Stimulated activated naive CD4-positive, alpha-beta T cell (primary cell): ENCODE measurements at places on chromosomes 11 and 22.

- no peak for DNase-seq
These were observed 11.7 kb downstream of the SAA1 start for GRCh38 chr11:18277565-18278271.

- DNase-seq = no peak
These were observed 3.1 kb upstream of the TSSK2 start for GRCh38 chr22:19128009-19128401.

- peak; percentile 48 for DNase-seq
These were observed 11.1 kb downstream of the POLR3H start for GRCh38 chr22:41532908-41533825.

DNA sequence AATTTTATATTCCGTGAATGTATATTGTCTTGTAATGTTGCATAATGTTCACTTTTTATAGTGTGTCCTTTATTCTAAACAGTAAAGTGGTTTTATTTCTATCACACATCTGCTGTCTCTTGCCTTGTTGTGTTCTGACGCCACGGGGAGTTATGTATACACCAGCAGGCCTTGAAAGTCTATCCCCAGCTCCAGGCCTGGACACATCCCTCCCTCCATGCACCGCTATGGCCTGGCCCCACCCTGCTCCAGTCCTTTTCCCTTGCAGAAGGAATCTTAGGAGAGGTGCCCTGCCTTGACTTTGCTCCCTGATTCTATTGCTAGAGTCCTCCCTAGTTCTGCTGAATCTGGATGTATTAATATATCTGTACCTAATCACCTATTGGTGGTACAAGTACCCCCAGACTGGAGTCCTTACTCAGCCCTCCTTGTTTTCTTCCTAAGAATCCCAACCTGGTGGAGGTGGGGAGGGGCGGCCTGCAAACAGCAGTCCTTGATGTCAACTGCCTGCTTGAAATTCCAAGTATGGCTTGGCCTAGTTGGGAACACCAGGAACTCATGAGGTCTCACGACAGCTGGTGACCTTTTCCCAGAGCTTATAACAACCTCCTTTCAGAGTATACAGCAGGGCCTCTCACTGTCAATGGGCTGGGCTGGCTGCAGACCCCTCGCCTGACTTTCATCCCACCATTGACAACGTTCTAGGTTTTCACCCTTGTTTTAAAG is 61.6 kb downstream of the TIMP3 start:
- DNase-seq = no peak

- DNase-seq = no peak
These were observed 51.6 kb upstream of the SYT13 start for GRCh38 chr11:45337583-45338360.

DNA sequence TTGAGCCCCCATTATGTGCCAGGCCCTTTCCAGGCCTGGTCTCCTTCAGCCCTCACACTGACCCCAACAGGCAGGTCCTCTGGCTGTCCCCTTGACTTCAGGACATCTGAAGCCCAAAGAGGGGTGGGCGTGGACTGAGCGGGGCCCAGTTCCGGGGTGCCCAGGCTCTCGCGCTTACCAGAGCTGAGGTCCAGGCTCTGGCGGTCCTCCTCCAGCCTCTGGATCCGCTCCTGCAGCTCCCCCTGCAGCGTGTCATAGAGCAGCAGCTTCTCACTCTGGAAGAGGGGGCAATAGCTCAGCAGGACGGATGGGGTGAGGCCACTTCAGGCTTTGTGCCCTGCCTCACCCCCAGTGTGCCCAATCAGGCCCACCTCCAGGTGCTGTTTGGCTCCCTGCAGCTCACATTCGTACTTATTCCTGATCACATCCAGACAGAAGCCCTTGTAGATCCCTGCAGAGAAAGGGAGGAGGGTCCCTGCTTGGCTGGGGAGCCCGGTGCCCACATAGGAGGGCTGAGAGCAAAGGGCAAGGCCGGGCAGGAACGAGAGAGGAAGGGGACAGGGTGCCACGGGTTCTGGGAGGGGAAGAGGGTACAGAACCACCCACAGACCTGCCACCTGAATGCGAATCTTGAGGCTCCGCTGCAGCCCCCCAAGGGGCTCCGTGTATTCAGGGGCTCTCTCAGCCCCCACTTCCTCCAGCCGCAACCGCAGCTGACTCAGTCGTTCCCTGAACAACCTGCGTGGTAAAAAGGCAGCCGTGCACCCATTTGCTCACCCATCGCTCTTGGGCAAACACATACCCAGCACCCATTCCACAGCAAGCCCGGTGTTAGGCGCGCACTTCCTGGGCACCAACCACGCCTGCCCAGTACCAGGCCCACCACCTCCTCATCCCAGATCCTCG is 4.1 kb downstream of the BRMS1 start:
- no peak for DNase-seq

DNA sequence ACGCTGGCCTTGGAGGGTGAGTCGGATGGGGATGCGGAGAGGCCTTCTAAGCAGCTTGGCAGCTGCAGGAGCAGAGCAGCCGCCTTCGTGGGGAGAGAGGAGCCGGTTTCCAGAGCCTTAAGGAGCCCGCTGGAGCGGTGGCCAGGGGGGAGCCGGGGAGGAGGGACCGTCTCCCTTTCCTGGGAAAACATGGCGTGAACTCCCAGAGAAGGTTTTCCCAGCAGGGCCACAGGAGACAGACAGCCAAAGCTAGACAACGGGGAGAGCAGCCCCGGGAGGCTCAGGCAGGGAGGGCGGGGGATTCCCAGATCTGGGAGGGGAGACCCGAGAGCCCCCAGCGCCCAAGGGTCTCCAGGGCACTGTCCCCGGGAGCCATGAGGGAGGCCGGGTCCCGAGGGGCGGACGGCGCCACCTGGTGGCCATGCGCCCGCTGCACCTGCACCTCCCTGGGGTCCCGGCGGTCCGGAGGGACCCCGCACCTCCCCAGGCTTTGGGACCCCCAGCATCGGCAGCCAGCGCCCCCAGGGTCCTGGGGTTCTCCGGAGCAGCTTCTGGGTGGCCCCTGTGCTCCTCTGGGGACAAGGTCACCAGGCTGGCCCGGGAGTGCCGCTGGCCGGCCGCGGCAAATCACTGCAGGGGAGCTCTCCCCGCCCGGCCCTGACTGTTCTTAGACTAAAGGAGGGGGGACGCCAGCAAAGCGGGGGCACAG is 2.4 kb upstream of the SYT8 start:
- DNase-seq = peak; percentile 69

DNA sequence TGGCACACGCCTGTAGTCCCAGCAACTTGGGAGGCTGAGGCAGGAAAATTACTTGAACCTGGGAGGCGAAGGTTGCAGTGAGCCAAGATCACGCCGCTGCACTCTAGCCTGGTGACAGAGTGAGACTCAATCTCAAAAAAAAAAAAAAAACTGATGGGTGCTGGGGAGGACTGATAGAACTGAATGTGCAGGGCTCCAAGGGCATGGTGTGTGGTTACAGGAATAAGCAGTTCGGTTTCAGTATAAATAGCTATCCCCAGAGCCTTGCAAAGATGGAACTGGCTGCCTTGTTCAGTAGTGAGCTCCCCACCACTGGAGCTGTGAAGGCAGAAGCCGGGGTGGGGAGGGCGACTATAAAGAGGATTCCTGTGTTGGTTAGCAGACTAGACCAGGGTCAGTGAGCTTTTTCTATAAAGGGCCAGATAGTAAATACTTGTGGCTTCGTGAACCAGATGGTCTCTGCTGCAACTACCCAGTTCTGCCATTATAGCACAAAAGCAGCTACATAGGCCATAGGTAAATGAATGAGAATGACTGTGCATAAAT is 5.9 kb downstream of the TOM1 start:
- no peak for DNase-seq
